HFFc6 (cell line): ENCODE measurements at places on chromosomes 13 and 19. TPM values are rescaled to one million over a fixed set of nuclear protein-coding genes. Genes with fewer than 3 reads are reported as not detected.
A peak's percentile ranks its signal among the peaks of the same experiment; 100 is the strongest.

GRCh38 chr19:21848706-21849105 lies 12.7 kb upstream of the ZNF43 start:
- no peak for DNase-seq

GRCh38 chr19:46533078-46533620 lies 37.5 kb upstream of the PNMA8B start:
- DNase-seq = no peak

DNA sequence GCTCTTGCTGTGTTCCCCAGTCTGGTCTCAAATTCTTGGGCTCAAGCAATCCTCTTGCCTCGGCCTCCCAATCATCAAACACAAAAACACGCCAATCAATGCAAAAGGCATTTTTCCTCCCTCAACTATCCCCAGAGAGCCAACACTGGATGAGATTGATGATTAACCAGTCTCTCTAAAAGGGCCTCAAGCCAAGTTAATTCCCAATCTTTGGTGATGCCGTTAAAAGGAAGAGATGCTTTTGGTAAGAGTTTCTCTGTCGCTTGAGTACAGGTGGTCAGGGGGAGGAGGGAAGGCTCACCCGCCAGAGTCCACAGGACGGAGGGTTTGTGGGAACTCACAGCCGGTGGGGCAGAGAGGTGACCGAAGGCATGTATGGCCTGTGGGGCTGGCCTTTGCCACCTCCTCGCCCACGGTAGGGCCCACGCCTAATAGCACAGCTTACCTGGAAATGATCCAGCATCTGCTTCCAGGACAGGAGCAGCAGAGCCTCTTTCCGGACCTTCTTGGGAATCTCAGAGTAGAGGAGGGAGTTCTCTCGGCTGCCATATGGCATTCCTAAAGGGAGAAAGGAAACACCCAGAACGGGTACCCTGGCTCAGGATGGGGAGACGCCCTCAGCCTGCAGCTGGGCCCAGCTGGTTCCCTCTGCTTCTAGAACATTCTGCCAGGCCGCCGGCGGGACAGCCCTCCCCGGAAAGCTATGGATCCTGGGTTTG lies 18.1 kb downstream of the DPP9 start:
- DNase-seq = no peak

- DNase-seq = no peak
These were observed at the start of gene MAST3 for GRCh38 chr19:18097217-18097992. Gene MAST3, plus strand, starts transcription at chr19:18097778. Its CDS starts 15 bp downstream, at chr19:18097793.

- DNase-seq = no peak
These were observed 19.9 kb downstream of the ZSWIM9 start for GRCh38 chr19:48190288-48190884.

DNA sequence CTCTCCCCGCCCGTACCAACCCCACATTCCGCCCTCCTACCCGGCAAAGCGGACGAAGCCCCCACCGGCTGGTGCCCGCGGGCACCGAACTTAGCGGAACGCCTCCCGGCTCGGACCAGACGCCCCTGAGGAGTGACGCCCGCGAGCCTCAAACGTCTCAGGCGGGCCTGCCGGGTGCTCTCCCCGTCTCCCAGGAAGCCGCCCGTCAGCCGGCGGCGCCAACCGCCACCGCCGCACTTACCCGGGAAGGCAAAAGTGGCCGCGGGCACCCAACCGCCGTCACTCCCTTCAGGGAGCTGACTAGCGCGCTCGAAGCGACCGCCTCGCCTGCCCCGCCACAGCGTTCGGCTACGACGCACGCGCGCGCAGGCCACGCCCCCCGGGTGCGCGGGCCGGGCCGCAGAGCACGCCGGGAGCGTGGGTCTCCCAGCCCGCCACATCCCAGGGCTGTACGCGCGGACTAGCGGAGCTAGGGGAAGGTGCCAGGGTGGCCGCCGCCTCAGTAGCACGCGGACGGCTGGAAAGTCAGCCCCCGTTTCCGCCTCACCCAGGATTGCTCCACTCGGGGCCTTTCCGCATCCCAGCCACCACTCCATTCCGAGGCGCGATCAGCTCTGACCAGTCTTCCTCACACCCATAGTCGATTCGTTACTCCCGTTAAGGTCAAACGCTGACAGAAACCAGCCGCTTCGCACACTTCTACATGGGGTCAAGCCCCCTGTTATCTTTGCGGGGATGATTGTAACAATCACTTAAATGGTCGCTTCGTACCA lies at the start of gene TEX30:
TEX30 (minus strand) TSS at position 346 of the 773 bp plus-strand sequence. CDS start 3,760 bp downstream, outside the sequence.
- DNase-seq = peak; percentile 73

GRCh38 chr19:40646743-40647254 lies 43.7 kb downstream of the NUMBL start:
- DNase-seq = no peak

DNA sequence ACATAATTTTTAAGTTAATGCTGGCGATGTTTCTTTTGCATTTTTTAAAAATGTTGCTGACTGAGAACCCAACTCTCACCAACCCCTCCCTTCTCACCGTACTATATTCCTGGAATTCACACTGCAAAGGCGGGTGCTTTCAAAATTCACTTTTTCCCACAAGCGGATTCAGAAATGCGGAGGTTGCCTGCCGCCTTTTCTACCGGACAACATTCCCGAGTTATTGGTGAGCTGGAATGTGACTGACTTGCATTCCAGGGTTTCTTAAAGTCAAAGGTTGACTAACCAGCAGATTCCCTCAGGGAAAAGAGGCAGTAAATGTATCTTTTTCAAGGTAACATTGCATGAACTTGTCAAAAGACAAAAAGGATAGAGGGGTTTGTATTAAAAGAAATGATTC lies 113.3 kb downstream of the RAB20 start:
- DNase-seq = peak; percentile 77

DNA sequence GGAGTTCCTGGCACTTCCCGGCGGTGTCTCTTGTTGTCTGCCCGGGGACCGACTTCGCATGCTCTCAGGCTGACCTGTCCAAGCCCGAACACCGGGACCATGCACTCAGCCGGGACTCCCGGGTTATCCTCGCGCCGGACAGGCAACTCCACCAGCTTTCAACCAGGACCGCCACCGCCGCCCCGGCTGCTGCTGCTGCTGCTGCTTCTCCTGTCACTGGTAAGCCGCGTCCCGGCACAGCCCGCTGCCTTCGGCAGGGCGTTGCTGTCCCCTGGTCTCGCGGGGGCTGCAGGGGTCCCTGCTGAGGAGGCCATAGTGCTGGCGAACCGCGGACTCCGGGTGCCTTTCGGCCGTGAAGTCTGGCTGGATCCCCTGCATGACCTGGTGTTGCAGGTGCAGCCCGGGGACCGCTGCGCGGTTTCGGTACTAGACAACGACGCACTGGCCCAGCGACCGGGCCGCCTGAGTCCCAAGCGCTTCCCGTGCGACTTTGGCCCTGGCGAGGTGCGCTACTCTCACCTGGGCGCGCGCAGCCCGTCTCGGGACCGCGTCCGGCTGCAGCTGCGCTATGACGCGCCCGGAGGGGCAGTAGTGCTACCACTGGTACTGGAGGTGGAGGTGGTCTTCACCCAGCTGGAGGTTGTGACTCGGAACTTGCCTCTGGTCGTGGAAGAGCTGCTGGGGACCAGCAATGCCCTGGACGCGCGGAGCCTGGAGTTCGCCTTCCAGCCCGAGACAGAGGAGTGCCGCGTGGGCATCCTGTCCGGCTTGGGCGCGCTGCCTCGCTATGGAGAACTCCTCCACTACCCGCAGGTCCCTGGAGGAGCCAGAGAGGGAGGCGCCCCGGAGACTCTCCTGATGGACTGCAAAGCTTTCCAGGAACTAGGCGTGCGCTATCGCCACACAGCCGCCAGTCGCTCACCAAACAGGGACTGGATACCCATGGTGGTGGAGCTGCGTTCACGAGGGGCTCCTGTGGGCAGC lies 661 bp downstream of the FREM2 start:
- DNase-seq = no peak

DNA sequence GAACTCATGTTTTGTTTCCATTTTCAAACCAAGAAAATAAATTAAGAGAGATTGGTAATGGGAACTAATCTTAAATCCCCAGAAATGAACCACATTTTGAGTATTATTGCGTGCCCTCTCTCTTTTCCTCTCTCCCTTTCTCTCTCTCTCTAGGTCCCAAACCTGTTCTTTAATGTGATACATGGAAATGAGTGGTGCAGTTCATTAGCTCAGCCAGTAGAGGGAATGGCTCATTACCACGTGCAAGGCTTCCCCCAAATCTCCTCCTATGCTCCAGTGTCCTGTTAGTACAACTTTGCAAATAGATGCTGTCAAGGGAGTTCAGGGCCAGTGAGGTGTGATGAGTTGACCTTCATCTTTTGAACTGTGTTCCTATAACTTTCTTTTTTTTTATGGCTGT lies 178.4 kb downstream of the FGF9 start:
- DNase-seq = no peak

DNA sequence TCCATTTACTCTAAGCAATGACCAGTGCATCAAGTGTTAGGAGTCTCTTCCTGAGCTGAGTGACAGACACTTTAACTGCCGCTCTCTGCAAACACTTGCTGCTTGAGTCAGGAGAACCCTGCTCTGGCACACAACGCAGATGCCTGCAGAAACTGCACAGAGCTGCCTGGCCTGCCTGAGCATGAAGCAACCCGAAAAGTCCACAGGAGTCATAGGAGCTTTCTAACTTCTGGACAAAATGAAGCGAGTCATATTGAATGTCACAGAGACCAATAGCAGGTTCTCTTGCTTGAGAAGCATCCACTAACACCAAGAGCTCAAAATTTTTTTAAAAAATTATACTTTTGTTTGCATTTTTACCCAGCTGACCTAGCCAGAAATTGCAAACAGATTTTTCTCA lies 232.4 kb downstream of the LHFPL6 start:
- DNase-seq = peak; percentile 30

GRCh38 chr13:97499181-97499580 lies 65.2 kb downstream of the RAP2A start:
- no peak for DNase-seq

DNA sequence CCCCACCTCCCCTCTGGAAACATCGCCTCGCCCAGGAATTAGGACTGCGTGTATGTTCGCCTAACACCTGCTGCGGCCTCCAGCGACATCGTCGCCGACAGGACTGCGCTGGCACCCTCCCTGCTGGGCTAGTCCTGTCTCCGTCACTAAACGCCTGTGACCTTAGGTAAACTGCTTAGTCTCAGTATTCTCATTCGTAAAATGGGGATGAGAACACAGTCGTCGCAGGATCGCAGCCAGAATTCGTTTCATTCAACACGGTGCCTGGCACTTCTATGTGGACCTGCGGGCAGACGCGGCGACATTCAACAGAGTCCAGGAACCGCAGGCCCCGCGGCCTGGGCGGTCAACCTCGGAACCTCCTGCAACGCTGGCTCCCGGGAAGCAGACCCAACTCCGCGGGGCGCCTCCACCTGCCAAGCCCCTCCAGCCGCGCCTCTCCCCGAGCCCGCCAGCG lies 485 bp downstream of the CRYL1 start:
- no peak for DNase-seq

DNA sequence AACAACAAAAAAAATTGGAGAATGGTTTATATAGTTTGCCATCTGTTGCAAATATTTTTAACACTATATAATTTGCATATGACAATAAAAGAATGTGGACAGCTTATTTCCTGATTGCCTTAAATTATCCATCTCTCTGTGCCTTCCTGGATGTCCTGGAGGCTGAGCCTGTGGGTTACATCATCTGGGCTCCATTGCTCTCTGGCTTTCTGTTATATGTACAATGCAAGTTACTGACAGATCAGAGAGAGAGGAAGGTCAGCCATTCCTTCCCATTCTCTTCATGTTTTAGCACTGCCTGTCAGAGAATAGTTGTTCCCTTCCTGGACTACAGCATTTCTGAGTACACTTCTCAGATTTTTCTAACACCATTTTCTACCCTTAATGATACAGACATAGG lies 758.3 kb upstream of the PCDH20 start:
- DNase-seq = no peak

DNA sequence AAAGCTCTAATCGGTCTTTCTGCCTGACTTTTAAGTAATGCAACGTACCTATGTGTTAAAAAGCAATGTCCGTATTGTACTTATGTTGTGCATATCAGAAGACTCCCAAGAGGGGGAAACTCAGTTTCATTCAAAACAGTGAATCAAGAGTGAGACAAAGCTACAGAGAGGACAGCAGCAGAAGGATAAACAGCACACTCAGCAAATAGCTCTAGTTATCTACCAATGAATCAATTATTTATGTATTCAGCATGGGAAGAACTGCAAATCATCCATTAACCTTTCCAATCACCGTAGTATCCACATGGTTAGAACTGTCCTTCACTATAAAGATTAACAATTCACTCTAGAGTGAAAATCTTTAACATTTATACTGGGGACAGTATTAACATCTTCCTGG lies 36.7 kb upstream of the SOHLH2 start:
- no peak for DNase-seq

GRCh38 chr13:114078461-114079451 lies 53.7 kb downstream of the RASA3 start:
- peak; percentile 63 for DNase-seq

- no peak for DNase-seq
These were observed 536 bp upstream of the NCR1 start for GRCh38 chr19:54905421-54905802.

GRCh38 chr13:44540761-44541434 lies 35.2 kb downstream of the TSC22D1 start:
- no peak for DNase-seq

TRAPPC6A gene
- total RNA-seq = 3.6 to 10.5 TPM (median 5.3 TPM) in 3 replicates

NRTN gene
- not detected in 2 replicates for total RNA-seq

CEACAM20 gene
- total RNA-seq = not detected in 3 replicates

CYP4F8 gene
- not detected in 3 replicates for total RNA-seq

DZIP1 gene
- 38.5 to 45.2 TPM (median 42.1 TPM) in 3 replicates for total RNA-seq

KIR2DL3 gene
- total RNA-seq = not detected in 3 replicates

FPR3 gene
- total RNA-seq = not detected in 3 replicates

RYR1 gene
- total RNA-seq = not detected in 3 replicates
